NCI-H748 treated with DMSO at 0.1 percent for 48 hours (cell line): ENCODE measurements at places on chromosomes 12 and 14.

DNA sequence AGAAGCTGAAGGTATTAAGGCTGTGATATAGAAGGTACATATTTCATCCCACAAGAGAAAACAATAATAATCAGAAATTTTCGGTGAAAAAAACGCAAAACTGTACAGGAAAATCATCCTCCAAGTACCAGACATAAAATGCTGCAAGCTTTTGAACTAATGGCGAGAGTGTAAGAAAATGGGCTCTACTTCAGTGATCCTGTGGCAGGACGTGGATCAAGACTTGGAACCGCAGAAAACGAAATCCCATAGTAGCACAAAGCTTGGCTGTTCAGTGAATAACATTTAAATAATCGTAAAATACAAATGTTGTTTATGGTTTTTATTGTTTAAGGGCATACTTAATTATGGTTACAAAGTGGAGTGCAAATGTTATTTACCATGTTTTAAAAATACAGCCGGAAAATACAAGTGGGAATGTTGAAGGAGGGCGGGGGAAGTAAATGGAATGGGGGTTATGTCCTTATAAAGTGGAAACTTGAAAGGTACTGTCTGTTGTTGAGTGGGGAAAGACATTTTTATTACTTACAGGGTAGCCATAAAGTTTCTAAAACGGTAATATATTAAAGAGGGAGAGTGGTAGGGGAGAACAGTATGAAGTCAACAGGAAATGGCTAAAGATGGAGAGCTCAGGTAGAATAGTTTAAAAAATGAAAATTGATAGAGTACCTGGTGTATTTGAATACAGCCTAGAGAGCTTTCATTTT, 1.1 kb downstream of the SMIM10L1 start:
- peak; percentile 44 for DNase-seq

GRCh38 chr14:103716091-103716801, 636 bp downstream of the ZFYVE21 start:
- no peak for DNase-seq

DNA sequence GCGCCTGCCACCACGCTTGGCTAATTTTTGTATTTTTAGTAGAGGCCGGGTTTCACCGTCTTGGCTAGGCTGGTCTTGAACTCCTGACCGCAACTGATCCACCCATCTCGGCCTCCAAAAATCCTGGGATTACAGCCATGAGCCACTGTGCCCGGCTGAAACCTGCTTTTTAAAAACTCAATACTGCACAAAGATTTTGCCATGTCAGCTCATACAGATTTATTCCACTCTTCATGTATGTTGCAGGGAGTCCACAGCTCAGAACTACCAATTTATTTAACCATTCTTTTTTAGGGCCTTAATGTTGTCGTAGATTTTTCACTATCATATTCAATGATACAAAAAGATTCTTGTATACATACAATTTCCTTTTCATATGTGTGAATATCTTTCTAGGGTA, 20.0 kb downstream of the ZCCHC8 start:
- DNase-seq, result no peak

DNA sequence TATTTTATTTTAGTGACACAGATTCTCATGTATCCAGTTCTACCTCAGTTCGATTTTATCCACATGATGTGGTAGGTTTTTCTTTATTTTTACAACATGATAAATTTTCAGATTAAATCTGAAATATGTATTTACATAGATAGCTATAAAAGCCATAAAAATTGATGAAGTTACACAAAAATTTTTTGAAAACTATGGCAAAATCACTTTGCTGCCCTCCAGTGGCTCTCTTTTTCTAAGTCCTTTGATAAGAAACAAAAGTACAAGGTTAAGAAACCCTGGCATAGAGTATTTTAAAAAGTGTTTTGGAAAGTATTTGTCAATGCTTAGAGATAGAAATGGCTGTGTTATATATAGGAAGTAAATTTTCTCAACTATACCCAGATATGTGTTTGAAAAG, 104.2 kb downstream of the PCNX1 start:
- no peak for DNase-seq

- no peak for DNase-seq
Measured at GRCh38 chr12:27008081-27008480, 6.1 kb downstream of the TM7SF3 start.

DNA sequence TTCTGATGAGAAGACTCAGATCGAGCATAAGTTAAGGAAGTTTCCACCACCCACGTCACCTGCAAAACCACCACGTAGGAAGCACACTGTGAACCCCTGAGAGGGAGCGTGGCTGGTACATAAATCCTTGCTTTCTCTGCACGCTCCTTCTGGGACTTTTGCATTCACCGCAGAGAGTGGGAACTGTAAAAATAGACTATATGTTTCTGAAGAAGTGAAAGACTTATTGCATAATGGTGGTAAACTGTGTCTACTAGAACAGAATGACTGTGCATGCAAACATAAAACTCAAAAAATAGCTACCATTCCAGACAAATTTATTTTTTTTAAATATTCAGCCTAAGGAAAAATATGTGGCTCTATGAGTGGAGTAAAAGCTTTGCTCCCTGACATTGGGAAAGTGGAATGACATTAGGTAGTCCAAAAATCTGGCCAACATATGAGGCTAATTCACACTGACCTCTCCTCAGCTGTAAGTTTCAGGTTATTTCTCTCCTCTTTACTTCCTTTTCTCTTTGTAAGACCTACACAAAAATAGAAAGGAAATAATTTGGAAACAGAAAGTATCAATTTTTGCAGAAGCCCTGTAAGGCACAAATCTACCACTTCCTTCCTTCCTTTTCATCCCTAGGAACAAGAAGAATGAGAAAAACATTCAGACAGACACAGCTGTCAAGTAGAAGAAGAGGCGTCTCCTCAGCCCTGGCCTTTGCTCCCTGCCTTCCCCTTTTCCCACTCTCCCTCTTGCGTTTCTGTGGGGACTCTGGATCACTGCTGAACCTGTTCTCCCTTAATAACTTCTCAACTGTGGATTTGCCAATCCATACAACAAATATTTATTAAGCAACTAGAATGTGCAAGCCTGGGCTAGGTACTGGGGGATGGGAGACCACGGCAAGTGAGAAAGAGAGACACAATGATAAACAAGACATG, 264.3 kb upstream of the FOXN3 start:
- no peak for DNase-seq

DNA sequence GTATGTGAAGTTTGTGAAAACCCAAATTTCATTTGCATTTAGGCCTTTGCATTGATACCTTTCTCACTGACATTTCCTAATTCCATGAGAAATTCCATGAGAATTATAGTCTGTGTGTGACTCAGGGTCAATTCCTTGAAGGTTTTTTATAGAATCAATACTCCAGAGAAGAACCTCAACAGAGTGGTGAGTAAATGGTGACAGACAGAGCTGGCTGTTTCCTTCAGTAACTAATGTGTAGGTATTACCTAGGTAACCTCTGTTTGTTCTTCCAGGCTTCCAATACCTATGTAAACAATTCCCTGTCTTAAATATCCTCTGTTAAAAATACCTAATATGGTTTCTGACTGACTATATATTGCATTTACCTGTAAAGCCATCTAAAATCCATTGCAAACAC, 117.0 kb downstream of the TTC8 start:
- no peak for DNase-seq

DNA sequence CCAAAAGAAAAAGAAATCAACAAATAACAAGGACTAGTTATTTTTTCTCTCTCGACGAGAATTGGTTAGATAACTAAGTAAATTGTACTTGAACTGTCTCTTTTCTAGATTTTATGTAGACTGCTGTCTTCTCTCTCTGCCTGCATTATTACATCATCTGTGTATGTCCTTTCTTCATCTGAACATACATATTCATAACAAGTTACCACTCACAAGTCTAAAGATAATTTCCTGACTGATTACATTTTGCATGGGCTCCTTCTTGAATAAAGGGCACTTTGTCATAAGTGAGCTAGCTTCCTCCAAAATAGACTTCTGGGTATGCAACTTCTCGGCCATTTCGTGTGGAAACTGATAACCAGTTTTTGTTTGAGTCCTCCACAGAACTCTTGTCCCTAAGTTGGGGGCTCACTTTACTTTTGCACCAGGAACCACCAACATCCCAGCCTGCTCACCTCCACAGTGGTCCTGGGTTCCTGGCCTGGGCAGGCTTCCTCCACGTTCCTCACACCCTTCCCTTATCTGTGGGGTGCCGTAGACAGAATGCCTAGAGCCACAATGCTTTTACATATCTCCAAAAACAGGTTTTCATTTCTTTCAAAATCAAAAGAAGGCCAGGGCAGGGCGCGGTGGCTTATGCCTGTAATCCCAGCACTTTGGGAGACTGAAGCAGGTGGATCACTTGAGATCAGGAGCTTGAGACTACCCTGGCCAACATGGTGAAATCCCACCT, 6.2 kb upstream of the DDX47 start:
- DNase-seq, result no peak

DNA sequence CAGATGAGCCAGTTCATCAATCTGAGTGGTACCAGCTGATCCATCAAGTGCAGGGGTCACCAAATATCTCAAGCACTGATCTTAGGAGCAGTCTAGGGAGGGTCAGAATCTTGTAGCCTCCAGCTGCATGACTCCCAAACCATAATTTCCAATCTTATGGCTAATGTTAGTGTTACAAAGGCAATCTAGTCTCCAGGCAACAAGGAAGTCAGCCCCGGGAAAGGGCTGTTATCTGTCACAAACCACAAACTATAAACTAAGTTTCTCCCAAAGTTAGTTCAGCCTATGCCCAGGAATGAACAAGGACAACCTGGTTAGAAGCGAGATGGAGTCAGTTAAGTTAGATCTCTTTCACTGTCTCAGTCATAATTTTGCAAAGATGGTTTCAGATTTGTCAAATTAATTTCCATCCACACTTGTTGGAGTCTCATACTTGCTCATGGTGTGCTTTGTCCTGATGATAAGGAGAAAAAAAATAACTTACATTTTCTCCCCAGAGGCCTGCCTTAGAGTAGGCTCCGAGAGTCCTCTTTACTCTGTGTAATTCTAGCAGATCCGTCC, 3.9 kb upstream of the ABHD4 start:
- DNase-seq, result no peak

DNA sequence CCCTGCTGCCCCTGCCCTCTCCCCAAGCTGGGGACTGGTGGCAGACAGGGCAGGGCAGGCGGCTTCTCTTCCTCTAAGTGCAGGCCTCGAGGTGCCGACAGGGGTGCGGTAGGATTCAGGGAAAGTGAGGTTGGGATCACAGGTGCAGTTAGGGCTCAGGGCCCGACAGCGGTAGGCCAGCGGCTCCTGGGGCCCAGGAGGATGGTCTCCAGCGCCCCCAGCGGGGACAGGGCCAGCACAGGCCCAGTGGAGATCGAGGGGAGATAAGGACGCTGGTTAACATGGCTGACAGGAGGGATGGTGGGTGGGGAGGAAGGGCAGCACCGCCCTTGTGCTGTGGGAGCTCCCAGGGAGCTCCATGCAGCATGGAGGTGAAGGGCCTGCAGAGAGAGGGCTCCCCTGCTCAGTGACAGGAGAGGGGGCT, 935 bp upstream of the CRIP1 start:
- no peak for DNase-seq

DNA sequence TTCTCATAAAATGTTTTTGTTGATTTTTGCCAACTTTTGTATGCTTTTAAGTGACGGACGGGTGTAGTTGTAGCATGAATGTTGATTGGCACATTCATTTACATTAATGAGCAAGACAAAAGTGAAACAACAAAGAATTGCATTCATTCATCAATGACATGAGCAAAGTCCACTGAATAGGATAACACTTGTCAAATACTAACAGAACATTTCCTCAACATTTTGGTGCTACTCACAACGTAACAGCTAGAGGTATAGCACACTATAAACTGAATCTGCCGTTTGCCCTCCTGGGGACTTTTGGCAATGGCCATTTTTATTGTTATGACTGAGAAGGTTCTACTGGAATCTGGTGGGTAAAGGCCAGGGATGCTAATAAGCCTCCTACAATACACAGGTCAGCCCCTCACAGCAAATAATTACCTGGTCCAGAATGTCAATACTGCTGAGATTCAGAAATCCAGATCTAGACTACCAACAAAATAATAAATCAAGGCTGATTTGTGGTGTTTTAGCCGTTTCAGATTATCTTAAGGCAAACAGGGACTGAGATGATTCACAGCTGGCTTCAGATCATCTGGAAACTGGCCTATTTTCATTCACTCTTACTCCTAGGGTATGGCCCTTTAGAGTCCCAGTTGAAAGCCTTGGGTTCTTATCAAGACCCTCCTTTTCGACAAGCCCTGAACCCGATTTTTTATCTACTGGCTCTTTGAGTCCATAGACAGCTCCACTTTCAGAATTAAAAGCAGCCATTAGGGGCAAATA, 22.5 kb upstream of the CDKN3 start:
- DNase-seq, result no peak

DNA sequence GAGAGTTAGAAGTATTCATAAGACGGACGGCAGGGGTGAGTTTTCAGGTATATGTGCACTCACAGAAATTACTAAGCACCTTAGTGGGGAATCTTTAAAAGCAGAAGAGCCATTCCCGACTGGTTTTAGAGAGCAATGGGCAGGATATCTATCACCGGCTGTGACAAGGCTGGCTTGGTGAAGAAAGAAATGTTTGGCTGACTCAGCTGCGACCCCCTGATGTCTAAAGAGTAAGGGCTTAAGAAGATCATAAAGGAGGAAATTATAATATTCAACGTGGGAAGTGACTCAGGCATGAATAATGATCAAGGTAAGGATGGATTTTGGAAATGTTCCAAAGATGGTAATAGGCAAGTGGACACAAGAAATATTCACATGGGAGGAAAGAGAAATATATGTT, 407.6 kb downstream of the TMEM132D start:
- DNase-seq, result no peak

DNA sequence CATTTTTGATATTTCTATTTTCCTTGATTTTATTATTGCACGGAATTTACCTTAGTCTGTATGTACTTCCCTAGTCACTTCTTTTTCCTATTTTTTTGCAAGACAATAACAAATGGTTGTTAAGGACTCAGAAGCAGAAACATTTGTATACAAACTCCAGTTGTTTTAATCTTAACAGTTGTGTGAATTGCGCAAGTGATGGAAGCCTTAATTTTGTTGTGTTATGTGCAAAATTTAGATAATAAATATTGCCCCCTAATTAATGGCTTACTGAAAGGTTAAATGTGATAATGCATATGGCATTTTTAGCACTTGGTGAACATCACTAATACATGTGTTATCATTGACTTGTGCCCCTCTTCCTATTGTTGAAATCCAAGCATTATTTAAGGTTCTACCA, 82.0 kb downstream of the MGAT4C start:
- DNase-seq, result no peak

DNA sequence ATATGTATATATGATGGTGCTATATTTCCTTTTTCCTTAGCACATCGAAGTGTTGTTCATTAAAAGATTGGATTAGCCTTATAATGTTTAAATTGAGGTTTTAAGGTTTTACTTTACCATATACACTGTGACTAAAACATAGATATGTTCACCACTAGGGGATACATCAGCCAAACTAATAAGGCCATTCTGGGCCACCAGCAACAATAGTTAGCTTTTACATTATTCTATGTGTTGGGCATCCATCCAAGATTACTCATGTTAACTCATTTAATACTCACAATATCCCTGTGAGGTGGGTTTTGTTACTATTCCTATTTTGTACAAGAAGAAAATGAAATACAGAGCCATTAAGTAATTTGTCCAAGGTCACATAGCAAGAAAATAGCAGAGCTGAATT, 202.6 kb upstream of the AVPR1A start:
- DNase-seq, result peak; percentile 77
